ENCODE measurements at places on chromosomes 1 and 21. TPM values are rescaled to one million over a fixed set of nuclear protein-coding genes. Genes with fewer than 3 reads are reported as not detected.

DNA sequence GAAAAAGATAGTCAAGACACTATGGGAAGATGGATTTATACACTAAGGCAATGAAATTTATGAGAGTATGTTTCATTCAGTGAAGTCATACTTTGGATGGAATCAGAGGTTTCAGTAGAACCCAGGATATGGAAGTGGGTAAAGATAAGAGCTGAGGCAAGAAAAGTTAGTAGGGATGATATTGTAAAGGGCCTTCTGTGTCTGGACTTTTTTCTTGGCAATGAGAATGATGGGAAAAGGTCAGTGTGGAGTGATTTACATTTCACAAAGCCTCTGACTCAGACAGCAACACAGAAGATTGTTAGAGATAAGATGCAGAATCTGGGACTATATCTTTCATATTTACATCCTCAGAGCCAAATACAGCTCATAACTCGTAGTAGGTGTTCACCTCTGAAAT, 32.1 kb downstream of the SH3BGR start:
- H3K27ac ChIP-seq, result no peak overlapping the region
- H3K4me1 ChIP-seq, result peaks cover 3% of the 10 kb centered on the region
- H3K4me3 ChIP-seq, result no peak overlapping the region
- no peaks in the 10 kb centered on the region for H3K27me3 ChIP-seq

- no peaks in the 10 kb centered on the region for H3K27me3 ChIP-seq
- peaks cover 10% of the 10 kb centered on the region for H3K4me1 ChIP-seq
- H3K36me3 ChIP-seq, result peaks cover 11% of the 10 kb centered on the region
- no peak overlapping the region for H3K4me3 ChIP-seq
These were observed 14.7 kb downstream of the PEX14 start for GRCh38 chr1:10489291-10490055.

Gene CHI3L1
- not detected for total RNA-seq

Gene CD84
- not detected for total RNA-seq

DNA sequence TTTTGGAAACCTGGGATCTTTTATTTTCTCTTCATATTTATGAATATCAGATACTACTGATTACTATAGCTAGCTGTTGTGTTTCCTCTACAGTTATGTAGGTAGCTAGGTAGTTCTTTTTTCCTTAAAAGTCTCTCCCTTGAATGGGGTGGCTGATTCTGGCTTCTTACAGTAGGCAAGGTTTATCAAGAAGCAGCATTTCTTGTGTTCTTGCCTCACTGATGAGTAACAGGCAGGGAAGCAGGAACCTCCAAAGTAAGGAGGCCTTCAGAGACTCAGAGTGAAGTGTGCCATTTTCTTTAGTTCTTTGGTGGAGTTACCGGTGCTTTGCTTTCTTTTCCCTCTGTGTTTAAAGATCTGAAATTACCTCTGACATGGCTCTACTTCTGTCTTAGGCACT, 56.0 kb downstream of the ZMYM4 start:
- H3K4me1 ChIP-seq, result peaks cover 26% of the 10 kb centered on the region
- H3K4me3 ChIP-seq, result no peak overlapping the region
- no peak for DNase-seq
- H3K36me3 ChIP-seq, result peaks cover 17% of the 10 kb centered on the region
- peak overlapping the region; percentile 79 for H3K27ac ChIP-seq

Gene RNU1-3
- 3,923 TPM for total RNA-seq

- H3K27me3 ChIP-seq, result no peaks in the 10 kb centered on the region
- H3K4me3 ChIP-seq, result no peak overlapping the region
- H3K36me3 ChIP-seq, result peaks cover 2% of the 10 kb centered on the region
These were observed 2.2 kb upstream of the NEK2 start for GRCh38 chr1:211677659-211678058.

- H3K27me3 ChIP-seq, result peaks cover 27% of the 10 kb centered on the region
- H3K4me3 ChIP-seq, result no peak overlapping the region
- no peaks in the 10 kb centered on the region for H3K36me3 ChIP-seq
- DNase-seq, result peak; percentile 44
- H3K27ac ChIP-seq, result no peak overlapping the region
These were observed 140.1 kb upstream of the FMN2 start for GRCh38 chr1:239951511-239952140.
